Amygdala (tissue), 56 donors: ENCODE measurements at places on chromosomes 4 and X.
A peak's percentile ranks its signal among the peaks of the same experiment; 100 is the strongest.

GRCh38 chr4:154433543-154433942 lies 58.1 kb downstream of the DCHS2 start:
- no peak for DNase-seq

GRCh38 chr4:20944961-20945360 lies 244.7 kb downstream of the PACRGL start:
- no peak for DNase-seq

DNA sequence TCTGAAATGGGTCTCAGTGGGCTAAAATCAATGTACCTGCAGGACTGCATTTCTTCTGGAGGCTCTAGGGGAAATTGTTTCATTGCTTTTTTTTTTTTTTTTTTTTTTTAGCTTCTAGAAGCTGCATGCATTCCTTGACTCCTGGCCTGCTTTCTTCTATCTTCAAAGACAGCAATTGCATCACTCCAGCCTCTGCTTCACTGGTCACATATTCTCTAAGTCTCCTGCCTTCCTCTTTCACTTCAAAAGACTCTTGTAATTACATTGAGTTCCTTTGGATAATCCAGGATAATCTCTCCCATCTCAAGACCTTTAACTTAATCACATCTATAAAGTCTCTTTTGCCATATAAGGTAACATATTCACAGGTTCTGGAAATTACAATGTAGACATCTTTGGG lies 11.3 kb upstream of the PCYT1B start:
- DNase-seq = no peak

- no peak for DNase-seq
Measured at GRCh38 chrX:150913511-150913910, 15.0 kb upstream of the CD99L2 start.

DNA sequence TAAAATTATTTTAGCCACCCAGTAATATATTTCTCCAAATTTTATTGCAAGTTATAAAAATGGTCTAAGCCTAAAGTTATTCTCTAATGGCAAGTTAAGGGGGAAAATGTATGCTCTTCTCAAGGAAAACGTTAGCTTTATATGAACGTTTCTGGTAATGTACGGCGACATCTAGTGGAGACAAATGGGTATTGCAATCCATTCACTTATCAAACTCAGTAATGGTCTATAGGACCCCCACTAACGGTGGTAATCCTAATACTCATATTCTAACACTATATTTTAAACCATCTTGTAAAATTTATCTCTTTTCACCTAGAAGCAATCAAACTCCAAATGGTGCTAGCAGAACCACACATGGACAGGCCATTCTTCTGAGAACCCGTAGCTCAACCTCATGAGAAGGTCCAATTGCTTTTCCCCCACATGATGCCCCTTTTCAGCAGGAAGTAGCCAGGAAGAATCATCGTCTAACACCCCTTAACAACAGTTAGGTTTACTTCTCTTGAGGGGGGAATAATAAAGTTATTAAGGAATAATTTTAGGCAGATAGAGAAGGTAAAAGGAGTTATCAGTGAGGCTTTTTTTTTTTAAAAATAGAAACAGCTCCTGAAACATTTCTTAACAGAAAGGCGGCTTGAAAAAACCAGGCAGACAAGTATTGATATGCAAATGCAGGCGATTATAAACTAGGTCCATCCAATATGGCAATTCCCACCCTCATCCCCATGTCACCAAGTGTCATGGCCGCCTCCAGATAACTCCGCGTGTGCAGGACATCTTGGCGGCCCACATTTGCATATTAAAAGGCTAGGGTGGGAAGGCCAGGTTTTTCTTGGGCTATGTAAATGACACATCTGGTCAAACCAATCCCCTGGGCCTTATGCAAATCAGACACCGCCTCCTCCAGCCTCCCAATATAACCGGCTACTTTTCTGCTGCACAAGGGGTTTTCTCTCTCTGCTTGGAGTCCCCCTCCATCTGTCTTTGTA lies 35.0 kb downstream of the NUDT11 start:
- DNase-seq = no peak

DNA sequence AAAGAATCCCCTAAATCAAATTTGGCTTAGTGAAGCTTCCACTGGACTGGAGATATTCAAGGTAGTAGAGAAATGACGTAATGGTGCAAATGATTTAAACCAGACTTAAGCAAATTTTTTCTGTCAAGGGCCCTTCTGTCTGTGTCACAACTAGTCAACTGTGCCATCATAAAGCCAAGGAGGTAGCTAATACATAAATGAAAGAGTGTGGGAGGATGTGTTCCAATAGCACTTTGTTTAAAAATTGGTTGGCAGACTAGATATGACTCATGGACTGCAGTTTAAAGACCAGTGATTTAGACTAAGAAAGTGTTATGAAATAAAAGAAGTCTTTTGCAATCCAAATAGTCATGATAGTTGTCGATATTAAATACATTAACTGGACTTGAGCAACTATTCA lies 24.3 kb upstream of the TEX13C start:
- DNase-seq = no peak

GRCh38 chr4:158172261-158173258 lies at the start of gene GASK1B:
GASK1B (minus strand) TSS chr4:158173025; CDS start chr4:158171375, 1,650 bp downstream.
- DNase-seq = peak; percentile 6

DNA sequence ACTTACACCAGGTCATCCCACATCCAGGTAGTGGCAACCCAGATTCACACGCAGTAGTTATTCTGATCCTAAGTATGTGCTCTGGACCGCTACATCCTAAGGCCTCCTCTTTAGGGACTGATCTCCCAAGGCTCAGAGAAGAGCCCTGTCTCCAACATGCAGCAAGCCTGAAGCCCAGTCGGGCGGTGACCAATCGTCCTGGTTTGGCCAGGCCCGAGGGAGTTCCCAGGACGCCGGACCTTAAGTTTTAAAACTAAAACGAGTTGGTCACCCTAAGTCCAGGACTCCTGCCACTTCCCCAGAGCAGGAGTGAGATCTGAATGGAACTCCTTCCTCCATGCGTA lies 385 bp downstream of the LYAR start:
- DNase-seq = no peak

DNA sequence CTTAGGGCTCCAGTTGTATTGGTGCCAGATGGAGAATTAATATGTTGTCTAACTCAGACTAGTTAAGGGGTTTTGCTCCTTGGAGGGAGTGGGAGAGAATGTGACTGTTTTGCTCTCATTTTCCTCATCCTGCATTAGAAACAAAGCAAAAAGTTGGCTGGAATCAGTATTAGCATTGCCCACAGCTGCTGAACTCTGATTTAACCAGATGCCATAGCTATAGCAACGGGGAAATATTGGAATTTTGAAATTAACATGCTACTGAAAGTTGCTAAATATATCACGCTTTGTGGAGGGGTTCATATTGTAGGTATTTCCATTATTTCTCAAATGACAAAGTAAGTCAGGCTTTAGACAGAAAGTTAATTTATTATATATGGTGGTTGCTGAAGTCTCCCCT lies 66.7 kb upstream of the EOLA2 start:
- no peak for DNase-seq
